ENCODE measurements at places on chromosomes 13 and 19. TPM values are rescaled to one million over a fixed set of nuclear protein-coding genes. Genes with fewer than 3 reads are reported as not detected.

- no peak overlapping the region for H3K27ac ChIP-seq
- no peaks in the 10 kb centered on the region for H3K36me3 ChIP-seq
- H3K4me3 ChIP-seq, result no peak overlapping the region
- DNase-seq, result no peak
Measured at GRCh38 chr13:113668491-113668971, 1.5 kb downstream of the GRK1 start.

- no peak for DNase-seq
- peaks cover 4% of the 10 kb centered on the region for H3K27me3 ChIP-seq
- H3K4me3 ChIP-seq, result no peak overlapping the region
- no peaks in the 10 kb centered on the region for H3K4me1 ChIP-seq
Measured at GRCh38 chr13:48790966-48791365, 137.2 kb downstream of the CYSLTR2 start.

- DNase-seq, result no peak
- peaks cover 18% of the 10 kb centered on the region for H3K27me3 ChIP-seq
- no peak overlapping the region for H3K4me3 ChIP-seq
- H3K36me3 ChIP-seq, result no peaks in the 10 kb centered on the region
- H3K27ac ChIP-seq, result no peak overlapping the region
Measured at GRCh38 chr13:20349564-20350381, 117.7 kb upstream of the GJB6 start.

- H3K36me3 ChIP-seq, result no peaks in the 10 kb centered on the region
- H3K4me3 ChIP-seq, result no peak overlapping the region
- no peaks in the 10 kb centered on the region for H3K4me1 ChIP-seq
- H3K27ac ChIP-seq, result no peak overlapping the region
Measured at GRCh38 chr13:58119351-58119750, 487.8 kb downstream of the PCDH17 start.

The EXOSC5 gene
- polyA plus RNA-seq, result 26.5 TPM

DNA sequence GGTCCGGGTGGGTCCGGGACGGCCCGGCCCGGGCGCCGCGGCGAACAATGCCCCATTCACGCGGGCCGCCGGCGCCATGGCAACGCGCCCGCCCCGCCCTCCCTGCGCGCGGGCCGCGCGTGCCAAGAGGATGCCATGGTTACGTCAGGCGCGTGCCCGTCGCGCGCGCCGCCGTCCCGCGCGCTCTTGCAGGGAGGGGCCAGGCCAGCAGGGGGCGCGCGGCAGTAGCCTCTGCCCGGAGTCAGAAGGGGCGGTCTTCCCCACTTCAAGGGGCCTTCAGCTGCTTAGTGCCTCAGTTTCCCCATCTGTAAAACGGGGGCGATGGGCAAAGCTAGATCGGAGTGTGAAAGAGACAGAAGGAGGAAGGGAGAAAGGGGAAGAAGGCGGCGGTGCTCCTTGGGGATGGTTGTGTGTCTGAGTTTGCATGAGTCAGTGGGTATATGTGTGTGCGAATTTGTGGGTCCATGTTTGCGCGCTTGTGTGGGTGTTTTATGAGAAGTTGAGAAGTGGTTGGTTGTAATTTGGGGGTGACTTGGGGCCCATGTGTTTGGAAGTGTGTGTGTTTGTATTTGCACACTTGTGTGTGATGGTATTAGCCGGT lies 11.6 kb upstream of the NFIX start:
- H3K4me3 ChIP-seq, result 0 out of 2 replicates have a peak overlapping the region, but pooled peaks have one; percentile 38
- H3K27me3 ChIP-seq, result no peaks in the 10 kb centered on the region
- peak; percentile 53 for DNase-seq

GRCh38 chr19:54255105-54255775 lies 1.8 kb downstream of the LILRB5 start:
- H3K27ac ChIP-seq, result no peak overlapping the region
- H3K36me3 ChIP-seq, result no peaks in the 10 kb centered on the region
- DNase-seq, result no peak
- H3K4me1 ChIP-seq, result no peaks in the 10 kb centered on the region
- no peak overlapping the region for H3K4me3 ChIP-seq
